ENCODE measurements at places on chromosomes 3 and 15.

DNA sequence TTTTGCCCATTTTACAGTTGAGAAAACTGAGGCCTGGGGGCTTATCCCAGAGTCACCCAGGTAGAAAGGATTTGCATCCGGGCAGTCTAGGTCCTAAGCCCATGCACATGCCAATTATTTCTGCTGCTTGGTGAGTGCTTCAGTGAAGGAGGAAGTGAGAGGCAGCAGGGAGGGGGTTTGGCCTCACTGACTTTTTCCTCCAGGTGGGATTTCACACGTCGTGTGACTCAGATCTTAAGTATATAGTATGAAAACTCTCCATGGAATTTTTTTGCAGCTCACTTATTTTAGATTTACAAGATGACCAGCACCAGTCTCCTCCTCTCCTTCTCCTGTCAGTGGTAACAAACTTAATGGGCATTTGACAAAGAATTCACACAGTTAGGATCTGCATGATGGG, 4.6 kb downstream of the ITGA11 start:
- no peak for DNase-seq

GRCh38 chr15:39834256-39834655, 51.6 kb upstream of the FSIP1 start:
- no peak for DNase-seq

DNA sequence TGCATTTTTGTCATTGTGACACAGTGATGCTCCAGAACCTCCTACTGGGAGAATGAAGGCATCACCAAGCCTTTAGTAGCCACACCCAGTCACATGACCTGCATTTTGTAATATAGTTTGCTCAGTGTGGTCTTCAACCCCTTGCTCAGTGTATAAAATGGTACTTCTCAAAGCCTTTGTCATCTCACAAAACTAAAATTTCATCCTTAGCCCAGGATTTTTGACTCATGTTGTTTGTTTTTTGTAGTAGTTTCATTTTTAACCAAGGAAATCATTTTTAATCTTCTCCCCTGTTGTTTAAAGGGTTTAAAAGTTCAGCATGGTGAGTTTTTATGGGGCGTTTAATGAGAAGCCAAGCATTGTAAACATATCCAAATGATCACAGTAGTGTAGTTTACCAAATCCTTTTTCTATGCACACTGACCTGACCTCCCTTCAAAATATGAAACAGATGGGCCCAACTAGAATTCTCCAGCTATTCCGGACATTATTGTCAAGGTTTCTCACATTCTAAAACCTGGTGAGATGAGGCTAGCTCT, 123.5 kb upstream of the IL12A start:
- no peak for DNase-seq

DNA sequence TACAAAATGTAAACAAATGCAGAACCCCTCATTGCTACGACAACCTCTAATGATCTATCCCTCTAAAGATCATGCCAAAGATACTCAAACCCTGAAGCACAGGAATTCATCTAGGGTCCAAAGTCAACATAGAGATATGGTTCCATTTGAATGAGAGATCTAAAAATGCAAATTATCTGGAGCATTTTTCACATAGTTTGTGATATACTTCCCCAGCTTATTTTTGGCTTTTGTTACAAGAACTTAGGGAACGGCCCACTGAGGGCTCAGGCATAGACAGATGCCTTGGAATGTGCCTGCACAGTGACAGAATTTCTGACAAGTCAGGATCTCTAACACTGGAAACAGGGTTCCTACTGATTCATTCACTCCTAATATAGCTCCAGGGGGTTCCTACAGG, 258.9 kb upstream of the THBS1 start:
- no peak for DNase-seq

DNA sequence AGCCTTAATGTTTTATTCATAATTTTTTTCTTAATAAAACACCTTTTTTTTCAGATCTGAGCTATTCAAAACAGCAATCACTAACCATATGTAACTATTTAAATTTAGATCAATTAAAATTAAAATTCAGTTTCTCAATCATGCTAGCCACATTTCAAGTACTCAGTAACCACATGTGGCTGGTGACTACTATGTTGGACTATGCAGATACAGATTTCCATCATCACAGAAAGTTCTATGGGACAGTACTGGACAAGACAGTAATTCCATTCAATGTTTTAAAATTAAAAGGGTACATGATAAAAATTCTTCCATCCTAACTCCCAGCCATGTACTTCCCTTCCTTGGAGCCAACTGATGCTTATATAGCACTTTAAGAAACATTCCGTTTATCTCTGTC, 119.3 kb downstream of the GLDN start:
- DNase-seq, result no peak

- no peak for DNase-seq
These were observed 22.4 kb upstream of the SEMA4B start for GRCh38 chr15:90178468-90179435.

GRCh38 chr15:58761010-58761388, 10.1 kb upstream of the MINDY2 start:
- DNase-seq, result no peak

DNA sequence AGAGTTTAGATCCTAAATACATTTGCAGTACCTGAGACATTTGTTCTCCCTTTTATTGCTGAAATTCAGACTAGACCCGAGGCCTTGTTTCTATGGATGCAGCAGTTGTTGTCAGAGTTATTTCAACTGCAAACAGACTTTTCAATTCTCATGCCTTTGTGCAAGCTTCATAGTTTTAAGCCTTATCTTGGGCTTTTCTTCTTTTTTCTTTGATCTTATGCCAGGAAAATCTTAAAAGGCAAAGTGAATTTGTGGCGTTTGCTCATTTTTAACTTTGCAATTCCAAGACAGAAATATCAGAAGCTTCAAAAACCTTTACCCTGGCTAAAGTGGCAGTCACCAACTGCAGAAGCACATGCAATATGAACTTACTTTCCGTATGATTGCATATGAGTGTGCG, 576.7 kb downstream of the DIPK2A start:
- no peak for DNase-seq

- no peak for DNase-seq
These were observed 14.5 kb upstream of the SLC6A1 start for GRCh38 chr3:10977892-10978510.

- no peak for DNase-seq
These were observed 27.8 kb downstream of the DUSP7 start for GRCh38 chr3:52028572-52028971.
